ENCODE measurements at places on chromosomes 2 and 18. TPM values are rescaled to one million over a fixed set of nuclear protein-coding genes. Genes with fewer than 3 reads are reported as not detected.

- no peak for DNase-seq
Observed at GRCh38 chr18:71625556-71626090, 918.5 kb downstream of the CBLN2 start.

GULP1 gene
- 50.3 TPM for total RNA-seq

HTR2B gene
- total RNA-seq: not detected

- DNase-seq: no peak
Observed at GRCh38 chr2:26952374-26952773, 18.1 kb upstream of the MAPRE3 start.

PPP4R3B gene
- 46.4 TPM for total RNA-seq

- no peak for DNase-seq
Observed at GRCh38 chr2:45301307-45302277, 292.3 kb upstream of the SIX2 start.

ALLC gene
- not detected for total RNA-seq

- no peak for DNase-seq
Observed at GRCh38 chr2:192151853-192152252, 42.9 kb downstream of the TMEFF2 start.

DNA sequence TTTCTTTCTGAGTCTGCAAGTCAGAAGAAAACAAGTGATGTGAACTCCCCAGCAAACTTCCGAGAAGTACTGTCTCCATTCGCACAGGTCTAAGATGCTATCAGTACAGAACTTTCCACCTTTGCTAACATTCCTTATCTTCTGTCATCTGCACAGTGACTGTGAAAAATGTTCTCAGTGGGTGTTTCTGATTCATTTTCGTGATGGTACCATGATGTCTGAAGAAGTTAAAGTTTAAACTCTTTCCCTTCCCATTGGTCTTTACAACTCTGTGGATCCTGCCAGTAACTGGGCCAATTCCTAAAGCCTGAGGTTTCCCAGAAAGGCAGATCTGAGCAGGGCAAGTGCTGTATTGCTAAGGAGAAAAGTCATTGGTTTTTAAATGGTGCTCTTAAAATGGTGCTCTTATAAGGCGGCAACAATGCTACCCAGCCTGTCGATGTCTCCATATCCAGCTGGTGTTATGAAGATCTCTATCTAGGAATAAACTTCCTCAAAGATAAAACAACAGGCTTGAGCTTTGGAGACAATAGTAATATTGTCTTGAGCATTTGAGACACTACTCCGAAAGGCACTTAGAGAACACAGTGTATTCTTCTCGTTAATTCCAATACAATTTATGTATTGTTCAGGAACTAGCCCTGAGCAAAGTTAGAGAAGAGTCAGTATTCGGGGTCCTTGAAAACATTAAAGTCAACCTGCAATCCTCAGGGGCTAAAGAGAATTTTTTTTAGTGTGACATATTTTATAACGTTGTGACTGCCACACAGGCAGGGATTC lies 232.3 kb downstream of the OSR1 start:
- DNase-seq: no peak

CCDC178 gene
- total RNA-seq: 9.9 TPM

GRCh38 chr18:59454909-59455727 lies 96.1 kb upstream of the LMAN1 start:
- no peak for DNase-seq

GRCh38 chr2:79001285-79001684 lies 24.2 kb upstream of the REG3G start:
- peak; percentile 49 for DNase-seq

DNA sequence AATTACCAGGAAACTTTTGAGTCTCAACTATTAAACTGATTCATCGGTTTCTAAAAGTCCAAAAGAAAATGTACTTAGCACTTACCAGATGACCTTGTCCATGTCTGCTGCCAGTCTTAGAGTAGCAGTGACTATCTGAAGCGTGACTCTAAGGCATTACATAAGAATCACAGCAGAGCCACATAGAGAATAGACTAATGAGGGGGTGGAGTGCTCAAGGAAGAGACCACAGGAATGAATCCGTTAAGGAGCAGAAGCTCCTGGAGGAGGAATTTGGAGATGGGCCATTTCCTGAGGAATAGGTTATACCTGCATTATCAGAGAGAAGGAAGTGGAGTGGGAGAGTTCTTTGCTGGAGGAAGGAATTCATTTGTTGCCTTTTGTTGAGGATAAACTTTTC lies 116.0 kb downstream of the MAP3K20 start:
- DNase-seq: no peak

GRCh38 chr2:179626261-179626660 lies 235.2 kb downstream of the ZNF385B start:
- no peak for DNase-seq

DNA sequence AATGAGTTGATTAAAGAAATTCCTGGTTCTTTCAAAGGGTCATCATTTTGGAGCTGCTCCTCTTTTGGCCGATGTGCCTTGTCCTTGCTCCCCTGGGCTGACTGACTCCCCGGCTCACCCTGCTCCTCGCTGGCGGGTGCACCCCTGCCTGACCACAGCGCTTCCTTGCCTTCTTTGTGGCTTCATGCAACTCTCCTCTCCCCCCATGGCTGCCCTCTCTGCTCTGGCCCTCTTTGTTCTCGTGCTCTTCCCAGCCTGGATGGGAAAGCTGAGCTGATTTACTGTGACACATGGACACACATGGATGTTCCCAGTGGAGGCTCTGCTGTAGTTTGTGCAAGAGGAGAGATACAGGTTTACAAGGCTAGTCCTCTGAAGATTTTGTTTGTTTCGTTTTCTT lies 234.6 kb downstream of the HAUS1 start:
- no peak for DNase-seq

C2orf66 gene
- total RNA-seq: 0.78 TPM

GRCh38 chr2:9244985-9245544 lies 38.5 kb downstream of the ASAP2 start:
- no peak for DNase-seq

KCNIP3 gene
- total RNA-seq: 2.9 TPM

DNA sequence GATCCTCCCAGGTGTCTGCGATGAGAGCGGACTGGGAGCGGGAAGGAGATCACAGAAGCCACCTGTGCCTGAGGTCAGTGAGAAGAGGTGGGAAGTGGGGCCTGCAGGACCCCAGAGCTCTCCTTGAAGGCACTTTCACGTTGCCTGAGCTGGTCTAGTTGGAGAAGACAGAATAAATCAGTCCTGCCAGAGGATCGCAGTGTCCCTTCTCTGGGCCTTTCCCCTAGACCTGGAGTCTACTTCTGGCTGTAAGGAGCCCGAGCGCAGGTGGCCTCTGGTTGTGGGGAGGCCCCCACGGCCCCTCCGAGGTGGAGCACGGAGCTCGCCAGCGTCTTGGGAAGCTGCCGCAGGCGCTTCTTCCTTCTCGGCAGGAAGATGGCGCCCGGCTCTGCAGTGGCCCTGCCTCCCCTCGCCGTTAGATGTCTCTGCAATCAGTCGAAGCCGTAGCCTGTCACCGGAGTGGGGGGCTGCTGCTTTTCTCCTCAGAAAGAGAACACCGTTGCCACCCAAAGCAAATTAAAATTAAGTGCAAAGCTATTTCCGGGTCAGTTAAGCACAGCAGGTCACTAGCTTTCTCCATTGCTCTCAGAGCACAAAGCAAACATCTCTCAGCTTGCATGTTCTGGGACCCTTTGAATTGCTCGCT lies 212.0 kb upstream of the MYT1L start:
- no peak for DNase-seq

DNA sequence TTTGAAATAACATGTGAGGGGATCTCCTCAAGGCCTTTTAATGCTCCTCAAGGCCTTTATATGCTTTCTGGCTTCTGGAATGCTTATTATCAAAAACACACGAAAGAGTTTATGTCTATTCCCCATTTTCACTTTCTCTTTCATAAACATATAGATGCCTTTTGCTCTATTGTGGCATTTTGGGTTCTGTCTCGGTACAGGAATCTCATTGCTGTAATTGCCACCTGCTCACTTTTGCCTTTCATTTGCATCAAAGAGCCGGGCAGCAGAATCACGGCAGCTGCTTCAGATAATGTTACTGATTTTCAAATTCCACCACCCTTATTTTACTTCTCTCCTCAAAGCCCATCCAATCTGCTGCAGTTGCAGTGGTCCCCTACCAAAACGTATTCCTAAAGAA lies 54.8 kb upstream of the LPIN2 start:
- DNase-seq: no peak

DNA sequence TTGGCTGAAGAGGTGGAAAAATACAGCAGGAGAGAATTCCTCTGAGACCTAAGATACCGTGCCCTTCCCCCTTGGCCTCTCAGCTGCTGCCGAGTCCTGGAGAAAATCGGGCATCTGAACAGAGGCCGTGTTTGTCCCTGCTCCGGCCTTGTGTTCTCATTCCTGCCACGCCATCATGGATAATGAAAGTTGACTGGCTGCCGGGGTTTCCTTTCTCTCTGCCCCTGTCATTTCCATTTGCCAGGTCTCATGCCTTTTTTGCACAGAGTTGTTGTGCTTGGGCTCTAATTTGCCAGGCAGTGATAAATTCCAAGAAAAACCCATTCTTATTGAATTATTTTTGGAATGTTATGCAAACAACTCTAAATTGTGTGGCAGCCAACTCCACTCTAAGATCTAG lies 496.9 kb upstream of the TNP1 start:
- no peak for DNase-seq

MERTK gene
- total RNA-seq: 9.6 TPM

DNA sequence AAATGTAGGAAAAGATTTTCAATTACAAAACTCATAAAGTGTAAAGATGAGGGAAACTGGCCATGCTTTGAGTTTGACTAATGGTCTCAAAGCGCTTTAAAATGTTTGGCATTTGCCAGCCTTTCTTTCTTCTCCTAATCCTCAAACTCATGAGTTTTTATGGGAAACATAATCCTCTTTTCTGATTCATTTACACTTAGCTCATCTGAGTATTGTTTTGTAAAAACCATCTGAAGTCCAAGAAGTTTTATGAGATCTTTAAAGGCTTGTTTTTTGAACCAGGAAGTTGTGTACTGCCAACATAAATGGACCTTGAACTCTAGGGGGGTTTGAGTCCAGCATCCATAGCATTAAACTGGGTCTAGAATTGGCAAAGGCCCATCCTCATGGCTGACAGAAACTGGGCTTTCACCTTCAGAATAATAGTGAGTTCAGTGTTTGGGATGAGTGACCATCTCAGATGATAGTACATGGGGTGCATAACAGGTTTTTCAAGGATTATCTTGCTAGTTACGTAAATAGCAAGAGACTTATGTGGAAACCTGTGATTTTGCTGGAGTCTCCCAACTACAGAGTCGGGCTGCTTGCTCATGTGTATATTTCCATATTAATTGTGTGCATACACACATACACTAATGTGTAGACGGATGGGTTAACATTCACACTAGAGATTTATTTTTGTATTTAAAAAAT lies 3.8 kb upstream of the LTBP1 start:
- no peak for DNase-seq

DNA sequence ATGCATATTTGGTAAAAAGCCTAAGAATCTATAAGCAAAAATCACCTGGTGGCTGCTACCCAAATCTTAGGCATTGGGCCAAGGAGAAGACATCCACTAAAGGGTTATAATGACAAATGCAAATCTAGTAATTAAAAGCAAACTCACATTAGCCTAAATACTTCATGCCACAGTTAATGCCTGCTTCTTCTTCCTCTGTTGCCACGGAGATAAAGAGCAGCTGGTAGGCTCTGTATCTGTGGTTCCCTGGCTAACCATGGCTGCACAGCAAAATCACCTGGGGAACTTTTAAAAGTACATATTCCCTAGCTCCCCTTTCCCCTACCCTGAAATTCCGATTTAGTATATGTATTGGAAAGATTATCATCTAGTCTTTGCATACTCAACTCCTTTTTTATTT lies 114.3 kb downstream of the LNPK start:
- no peak for DNase-seq

SEPTIN10 gene
- 46.5 TPM for total RNA-seq

GRCh38 chr2:64787019-64787365 lies 133.3 kb upstream of the SERTAD2 start:
- DNase-seq: no peak

TTLL4 gene
- 9.1 TPM for total RNA-seq

PLEKHH2 gene
- 5.6 TPM for total RNA-seq

DNA sequence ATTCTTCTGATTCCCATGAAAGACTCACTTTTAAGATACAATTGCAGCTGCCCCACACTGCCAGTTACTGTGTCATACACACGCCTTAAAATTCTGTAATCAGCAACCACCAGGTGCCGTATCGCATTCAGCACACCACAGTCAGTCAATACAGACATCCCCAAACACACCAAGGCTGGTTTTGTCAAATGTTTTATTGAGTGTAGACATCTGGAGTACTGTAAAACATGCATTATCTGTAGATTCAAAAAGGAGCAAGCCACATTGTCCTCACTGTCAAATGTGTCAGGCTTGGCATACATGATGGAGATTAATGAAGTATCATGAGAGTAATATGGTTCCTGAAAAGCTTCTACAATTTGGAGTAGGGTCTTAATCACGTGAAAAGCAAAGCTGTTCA lies 109.7 kb upstream of the SP3 start:
- no peak for DNase-seq

PIKFYVE gene
- 23.9 TPM for total RNA-seq

PAIP2B gene
- 32.9 TPM for total RNA-seq

DNA sequence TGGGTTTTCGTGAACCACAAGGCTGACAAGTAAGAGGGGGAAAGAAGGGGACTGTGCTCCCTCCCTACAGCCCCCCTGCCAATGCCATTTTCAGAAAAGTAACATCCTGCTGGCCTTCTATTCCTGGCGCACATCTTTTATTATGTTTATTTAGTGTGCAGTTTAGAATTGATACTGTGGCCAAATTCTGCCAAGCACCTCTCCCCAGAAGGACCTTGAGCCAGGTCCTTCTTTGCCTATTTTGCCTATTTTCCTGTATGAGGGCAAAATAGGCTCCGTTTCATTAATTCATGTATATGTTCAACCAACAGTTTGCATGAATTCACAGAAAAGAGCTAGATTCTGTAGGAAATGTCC lies 136.0 kb downstream of the MYO3B start:
- DNase-seq: no peak

HJURP gene
- total RNA-seq: 3.6 TPM

DNA sequence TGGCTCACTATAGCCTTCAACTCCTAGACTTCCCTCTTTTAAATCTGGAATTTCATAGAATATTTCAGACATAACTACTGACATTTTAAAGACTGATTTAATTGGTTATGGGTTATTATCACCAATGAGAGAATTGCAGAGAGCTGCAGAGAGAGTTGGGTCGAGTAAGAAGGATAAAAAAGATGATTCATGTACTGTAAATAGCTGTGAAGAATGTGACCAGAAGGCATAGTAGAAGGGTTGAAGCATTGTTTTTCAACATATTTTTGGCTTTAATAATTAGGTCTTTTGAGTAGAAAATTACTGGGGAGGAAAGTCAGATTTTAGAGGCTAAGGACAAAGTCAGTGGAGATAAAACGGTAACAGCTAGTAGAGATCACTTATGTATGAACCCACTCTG lies 503.2 kb upstream of the SLC8A1 start:
- no peak for DNase-seq

DNA sequence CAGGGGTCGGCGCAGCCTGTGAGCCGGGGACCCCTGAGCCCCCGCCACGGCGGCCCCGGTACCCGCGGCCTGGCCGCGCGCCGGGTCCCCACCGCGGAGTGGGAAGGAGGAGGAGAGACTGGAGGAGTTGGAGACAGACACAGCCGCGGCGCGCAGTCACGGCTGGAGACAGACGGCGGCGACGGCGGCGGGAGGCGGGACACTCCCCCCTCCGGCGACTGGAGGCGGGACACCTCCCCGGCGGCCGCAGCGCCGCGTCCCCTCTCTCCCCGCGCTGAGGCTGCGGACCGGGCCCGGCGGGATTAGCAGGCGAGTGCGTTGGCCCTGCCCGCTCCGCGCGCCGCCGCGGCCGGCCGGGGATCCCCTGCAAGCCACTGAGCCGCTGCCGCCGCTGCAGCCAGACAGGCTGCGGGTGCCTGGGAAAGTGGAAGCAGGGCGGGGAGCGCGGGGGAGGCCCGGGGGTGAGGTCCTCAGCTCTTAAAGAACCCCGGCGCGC lies 1.0 kb upstream of the LDLRAD4 start:
- peak; percentile 57 for DNase-seq

All from body of pancreas (tissue), 4 donors.